ENCODE measurements at places on chromosomes 2 and 18. TPM values are rescaled to one million over a fixed set of nuclear protein-coding genes. Genes with fewer than 3 reads are reported as not detected.

- no peak for DNase-seq
Observed at GRCh38 chr2:151030663-151031230, 230.9 kb downstream of the RBM43 start.

DNA sequence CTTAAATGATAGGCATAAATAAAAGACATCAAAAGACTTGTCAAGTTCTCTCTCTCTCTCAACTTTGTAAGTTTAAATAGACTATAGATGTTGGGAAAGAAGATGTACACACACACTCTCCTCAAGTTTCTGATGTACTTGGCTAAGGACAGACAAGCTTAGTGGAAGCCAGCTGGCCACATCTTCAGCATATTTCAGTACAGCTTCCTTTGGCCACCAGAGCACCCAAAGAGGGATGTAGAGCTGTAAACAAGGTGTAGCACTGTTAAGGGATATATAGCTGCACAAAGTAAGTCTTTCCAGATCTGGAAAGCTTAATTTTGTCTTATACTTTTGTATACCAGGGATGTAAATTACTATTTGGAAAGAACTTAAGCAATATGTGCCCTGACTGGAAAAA, 64.3 kb upstream of the MSTN start:
- no peak for DNase-seq

DNA sequence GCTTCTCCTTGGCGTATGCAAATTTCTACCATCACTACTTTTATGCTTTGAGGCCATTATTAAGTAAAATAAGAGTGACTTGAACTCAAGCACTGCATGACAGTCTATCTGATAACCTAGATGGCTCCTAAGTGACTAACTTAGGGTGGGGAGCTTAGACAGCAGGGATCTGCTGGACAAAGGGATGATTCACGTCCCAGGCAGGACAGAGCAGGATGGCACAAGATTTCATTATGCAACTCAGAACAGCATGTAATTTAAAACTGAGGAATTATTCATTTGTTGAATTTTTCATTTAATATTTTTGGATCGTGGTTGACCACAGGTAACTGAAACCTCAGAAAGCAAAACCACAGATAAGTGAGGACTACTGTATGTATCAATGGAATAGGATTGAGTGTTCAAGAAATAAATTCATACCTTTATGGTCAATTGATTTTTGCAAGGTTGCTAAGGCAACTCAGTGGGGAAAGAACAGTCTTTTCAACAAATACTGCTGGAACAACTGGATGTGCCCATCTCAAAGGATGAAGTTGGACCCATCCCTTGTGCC, 115.3 kb downstream of the MBD2 start:
- DNase-seq: no peak

DNA sequence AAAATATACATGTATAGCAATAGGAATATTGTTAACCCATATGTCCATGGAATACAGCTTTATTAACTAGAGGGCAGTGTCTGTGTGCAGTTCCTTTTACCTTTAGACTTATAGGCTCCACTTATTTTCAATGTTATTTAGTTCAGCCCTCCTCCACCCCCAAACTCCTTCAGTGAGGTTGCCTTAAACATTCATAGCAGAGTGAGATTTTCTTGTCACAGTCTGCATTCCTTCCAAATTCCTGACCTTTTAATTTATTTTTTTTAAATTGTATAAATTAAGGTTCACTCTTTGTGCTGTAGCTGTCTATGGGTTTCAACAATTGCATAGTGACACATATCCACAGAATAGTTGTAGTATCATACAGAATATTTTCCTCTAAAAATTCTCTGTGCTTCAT, 30.9 kb downstream of the TFPI start:
- DNase-seq: no peak

GRCh38 chr2:72129681-72130340, 17.9 kb downstream of the CYP26B1 start:
- no peak for DNase-seq

PKDCC gene
- polyA plus RNA-seq: 247 TPM
